ENCODE measurements at places on chromosomes 2 and 18.

- no peak for DNase-seq
These were observed 277.3 kb downstream of the SS18 start for GRCh38 chr18:25813110-25813509.

GRCh38 chr2:38384338-38384737 is 7.3 kb upstream of the ATL2 start:
- no peak for DNase-seq

DNA sequence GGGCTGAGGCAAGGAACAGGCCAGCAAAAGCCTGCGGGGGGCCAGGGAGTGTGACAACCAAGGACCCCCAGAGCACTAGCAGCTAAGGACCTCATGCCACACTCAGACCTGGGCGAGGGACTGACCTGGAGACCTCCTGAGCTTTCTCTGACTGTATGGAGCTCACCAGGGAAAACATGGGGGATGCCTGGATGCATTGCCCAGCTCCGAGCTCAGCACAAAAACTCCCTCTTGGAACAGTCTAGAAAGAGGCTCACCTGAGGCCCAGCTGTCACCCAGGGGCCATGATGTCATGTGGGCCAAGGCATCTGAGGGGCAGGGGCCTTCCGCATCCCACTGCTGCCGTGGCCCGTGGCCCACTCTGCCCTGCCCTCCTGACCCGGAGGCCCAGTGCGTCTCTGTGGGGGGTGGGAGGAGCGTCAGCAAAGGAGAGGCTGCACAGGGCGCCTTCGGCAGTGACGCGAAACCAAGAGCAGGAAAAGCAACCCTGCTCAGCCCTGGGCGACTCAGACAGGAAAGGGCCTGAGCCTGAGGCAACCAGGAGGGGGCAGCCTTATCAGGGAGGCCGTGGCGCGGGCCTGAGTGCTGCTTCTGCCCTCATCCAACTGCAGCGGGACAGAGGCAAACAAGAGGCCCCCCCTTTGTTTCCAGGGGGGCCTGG is 57.3 kb upstream of the ALPP start:
- peak; percentile 39 for DNase-seq

DNA sequence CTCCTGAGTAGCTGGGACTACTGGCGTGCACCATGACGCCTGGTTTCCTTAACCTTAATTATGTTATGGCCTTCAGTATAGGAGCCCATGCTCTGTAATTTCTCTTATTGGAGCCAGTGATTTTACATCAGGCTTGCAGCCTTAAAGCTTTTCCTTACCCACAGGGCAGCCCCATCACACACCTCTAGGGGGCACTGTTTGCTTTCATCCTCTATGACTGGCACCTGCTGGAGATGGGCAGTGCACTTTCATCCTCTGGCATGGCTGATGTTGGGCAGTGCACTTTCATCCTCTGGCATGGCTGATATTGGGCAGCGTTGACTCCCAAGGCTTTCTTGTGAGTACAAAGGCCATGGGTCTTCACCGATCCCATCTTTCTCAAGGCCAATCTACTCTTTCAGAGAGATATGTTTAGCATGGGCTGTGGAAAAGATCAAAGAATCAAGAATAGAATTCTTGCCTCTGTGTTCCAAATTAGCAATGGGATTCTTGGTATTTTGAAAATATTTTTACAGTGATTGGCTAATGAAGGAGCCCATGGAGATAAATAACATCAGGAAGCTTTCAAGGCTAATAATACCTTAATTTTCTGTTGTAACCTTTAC is 80.7 kb upstream of the MEX3C start:
- no peak for DNase-seq

DNA sequence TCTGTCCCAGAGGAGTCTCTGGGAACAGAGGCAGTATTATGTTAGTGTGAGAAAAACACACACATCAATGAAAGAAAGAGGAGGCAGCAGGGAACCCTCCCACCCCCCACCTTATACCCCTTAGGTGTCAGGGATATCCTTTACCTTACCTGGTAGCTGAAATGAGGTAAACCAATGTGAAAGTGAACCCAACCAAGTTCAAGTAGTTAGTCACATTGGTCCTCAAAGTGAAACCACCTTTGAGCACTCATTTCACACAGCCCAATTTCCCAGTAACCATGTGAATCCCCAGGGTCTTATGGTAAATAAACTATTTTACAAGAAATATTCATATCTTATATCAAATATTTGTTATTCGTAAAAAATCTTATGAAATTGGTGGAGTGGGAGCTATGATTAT is 377.8 kb downstream of the LRATD1 start:
- no peak for DNase-seq

DNA sequence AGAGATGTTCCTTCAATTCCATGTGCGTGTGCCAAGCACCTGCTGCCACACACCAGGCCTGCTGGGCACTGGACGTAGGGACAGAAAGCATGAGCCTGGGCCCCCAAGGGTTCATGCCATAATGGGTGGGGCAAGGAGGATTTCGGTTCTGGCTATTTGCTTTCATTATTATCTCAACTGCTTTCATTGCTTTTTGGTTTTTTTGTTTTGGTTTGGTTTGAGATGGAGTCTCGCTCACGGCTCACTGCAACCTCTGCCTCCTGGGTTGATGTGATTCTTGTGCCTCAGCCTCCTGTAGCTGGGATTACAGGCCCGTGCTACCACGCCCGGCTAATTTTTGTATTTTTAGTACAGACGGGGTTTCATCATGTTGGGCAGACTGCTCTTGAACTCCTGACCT is 57.2 kb downstream of the SF3B1 start:
- DNase-seq = no peak

- DNase-seq = no peak
These were observed 58.2 kb downstream of the KDM3A start for GRCh38 chr2:86499326-86499725.

DNA sequence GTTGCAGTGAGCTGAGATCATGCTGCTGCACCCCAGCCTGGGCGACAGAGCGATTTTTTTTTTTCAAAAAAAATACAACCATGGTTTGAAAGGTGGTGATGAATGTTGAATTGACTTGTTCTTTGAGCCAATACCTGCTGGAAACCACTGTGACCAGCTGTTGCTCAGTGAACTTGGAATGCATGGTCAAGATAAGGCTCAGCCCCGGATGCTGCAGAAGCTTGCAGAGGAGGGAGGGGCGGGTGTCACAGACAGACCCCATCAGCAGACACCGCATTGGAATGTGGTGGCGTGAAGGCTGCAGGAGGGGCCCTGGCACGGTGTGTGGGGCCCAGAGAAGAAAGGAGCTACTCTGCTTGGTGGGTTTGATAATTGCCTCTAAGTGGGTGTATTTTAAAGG is 91.6 kb downstream of the ITGB1BP1 start:
- no peak for DNase-seq

All from lower lobe of right lung (tissue), 2 donors.